Bronchial epithelial cell (primary cell): ENCODE measurements at places on chromosomes 16 and 17. TPM values are rescaled to one million over a fixed set of nuclear protein-coding genes. Genes with fewer than 3 reads are reported as not detected.

The HLF gene
- total RNA-seq, result 0.26 and 0.51 TPM in 2 replicates

The TM4SF5 gene
- not detected in 2 replicates for total RNA-seq

The CRHR1 gene
- total RNA-seq, result not detected in 2 replicates

The KRT32 gene
- 0.13 TPM in 1 of 2 replicates, not detected in the other for total RNA-seq

The CLEC18C gene
- total RNA-seq, result 0.13 TPM in 1 of 2 replicates, not detected in the other

The DPEP1 gene
- total RNA-seq, result 0.26 TPM in 1 of 2 replicates, not detected in the other

GRCh38 chr16:87331241-87331801 is 14.1 kb upstream of the C16orf95 start:
- no peak for DNase-seq

DNA sequence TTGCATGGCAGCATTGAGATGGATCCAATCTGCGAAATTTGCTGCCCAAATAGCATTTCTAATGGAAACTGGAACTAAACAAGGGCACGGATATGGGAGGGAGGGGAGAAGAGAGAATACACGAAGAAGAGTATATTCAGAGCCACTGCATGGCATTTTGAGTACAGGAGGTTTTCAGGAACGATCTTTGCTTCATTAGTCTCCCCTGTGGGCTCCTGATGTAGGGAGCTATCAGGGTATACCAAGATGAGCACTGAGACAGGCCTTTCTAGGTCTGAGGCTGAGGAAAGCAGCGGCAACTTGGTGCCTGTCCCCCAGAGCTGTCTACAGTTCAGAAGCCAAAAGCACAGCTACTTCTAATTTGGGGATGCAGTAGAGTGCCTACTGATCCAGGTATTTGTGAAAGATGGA is 257.7 kb upstream of the PMFBP1 start:
- no peak for DNase-seq

- DNase-seq, result peak; percentile 70
Measured at GRCh38 chr16:67641779-67642708, 2.9 kb upstream of the CARMIL2 start.

GRCh38 chr16:86906623-86907022 is 328.3 kb downstream of the FOXL1 start:
- no peak for DNase-seq

- DNase-seq, result peak; percentile 29
Measured at GRCh38 chr17:71342737-71343136, 778.1 kb upstream of the SOX9 start.

- no peak for DNase-seq
Measured at GRCh38 chr16:23045025-23045424, 104.2 kb downstream of the USP31 start.

DNA sequence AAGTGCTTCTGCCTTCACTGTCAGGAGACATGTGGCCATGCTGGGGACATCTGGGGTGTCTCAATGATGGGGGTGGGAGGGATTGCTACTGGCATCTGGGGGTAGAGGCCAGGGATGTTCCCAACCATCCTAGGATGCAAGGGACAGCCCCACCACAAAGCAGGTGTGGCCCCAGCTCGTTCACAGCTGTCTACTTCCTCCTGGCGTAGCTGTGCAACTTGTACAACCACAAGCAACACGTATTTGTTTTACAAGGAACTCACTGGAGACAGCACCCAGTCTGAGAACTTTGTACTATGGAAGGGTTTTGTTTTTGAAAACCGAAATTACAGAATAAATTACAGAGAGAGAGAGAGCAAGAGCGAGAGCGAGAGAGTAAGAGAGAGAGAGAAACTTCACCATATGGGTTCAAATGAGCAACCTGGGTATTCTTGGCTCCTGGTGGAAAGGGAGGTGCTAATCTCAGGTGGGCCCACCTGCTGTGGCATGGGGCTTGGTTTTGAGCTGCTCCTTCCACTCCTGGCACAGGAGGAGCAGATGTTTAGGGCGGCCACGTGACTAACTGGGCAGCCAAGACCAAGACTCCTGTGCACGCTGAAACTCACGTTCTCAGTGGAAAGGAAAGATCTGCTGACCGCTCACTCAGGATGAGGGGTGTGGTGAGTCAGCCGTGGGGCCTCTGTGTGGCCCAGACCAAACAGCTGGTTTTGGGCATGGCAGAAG is 17.5 kb upstream of the TNFRSF13B start:
- no peak for DNase-seq

- no peak for DNase-seq
Measured at GRCh38 chr17:6457688-6458459, 13.6 kb downstream of the PIMREG start.

- DNase-seq, result peak; percentile 7
Measured at GRCh38 chr17:34254146-34254545, 939 bp upstream of the CCL2 start.

DNA sequence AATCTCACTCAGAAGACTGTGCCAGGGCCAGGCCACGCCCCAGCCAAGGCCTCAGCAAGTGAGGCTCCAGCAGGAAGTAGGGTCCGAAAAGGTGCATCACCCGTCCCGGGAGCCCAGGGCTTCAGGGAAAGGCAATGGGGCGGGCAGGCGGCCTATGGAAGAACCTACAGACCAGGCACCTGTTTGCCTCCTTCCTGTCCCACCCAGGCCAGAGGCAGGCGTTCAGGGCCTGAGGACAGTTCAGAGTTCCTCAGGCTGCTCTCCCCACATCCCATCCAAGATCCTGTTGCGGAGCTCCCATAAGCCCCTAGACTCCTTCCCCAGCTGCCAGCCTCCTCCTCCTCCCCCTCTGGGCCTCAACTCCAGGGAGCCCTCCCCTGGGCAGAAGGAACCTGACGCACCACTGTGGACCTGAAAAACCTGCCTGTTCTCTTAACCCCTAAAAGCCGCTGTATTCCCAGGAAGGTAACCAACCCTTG is 2.3 kb downstream of the CLUH start:
- peak; percentile 58 for DNase-seq

- DNase-seq, result no peak
Measured at GRCh38 chr17:47708864-47709541, 15.0 kb downstream of the TBKBP1 start.

DNA sequence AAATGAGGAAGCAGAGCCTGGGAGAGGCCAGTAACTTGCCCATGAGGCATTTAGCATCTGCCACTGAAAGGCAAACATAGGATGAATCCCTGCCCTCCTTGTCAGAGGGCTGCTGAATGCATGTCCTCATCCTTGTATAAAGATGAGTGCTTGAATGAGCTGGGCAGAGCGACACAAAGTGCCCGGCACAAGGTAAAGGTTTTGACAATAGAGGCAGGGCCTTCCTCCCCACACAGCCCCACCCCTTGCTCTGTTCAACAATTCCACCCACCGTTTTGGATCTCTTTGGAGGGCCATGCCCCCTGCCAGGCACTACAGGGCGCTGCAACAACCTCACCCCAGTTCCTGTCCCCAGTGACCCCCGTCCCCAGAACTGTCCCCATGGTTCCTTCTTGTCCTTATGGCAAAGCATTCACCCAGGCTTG is 1.4 kb upstream of the KRT19 start:
- peak; percentile 37 for DNase-seq

GRCh38 chr16:72400257-72401083 is 228.5 kb upstream of the PMFBP1 start:
- DNase-seq, result peak; percentile 52

DNA sequence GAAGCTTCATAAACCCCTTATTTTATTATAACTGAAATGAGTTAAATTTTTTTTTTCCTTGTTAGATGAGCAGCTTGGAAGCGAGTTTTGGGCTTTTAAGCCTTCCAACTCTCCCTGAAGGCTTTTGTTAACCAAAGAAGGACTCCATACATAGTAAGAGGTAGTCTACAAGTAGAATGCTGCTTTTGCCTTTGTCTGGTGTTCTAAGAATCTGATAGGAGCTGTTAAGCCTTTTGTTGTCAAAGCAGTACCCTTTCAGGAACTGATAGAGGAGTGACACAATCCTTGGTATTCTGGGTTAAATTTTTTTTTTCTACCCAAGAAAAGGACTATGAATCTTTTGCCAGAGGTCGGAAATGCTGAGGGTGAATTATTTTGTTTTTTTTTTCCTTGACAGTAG is 26.1 kb downstream of the MAP2K4 start:
- no peak for DNase-seq

DNA sequence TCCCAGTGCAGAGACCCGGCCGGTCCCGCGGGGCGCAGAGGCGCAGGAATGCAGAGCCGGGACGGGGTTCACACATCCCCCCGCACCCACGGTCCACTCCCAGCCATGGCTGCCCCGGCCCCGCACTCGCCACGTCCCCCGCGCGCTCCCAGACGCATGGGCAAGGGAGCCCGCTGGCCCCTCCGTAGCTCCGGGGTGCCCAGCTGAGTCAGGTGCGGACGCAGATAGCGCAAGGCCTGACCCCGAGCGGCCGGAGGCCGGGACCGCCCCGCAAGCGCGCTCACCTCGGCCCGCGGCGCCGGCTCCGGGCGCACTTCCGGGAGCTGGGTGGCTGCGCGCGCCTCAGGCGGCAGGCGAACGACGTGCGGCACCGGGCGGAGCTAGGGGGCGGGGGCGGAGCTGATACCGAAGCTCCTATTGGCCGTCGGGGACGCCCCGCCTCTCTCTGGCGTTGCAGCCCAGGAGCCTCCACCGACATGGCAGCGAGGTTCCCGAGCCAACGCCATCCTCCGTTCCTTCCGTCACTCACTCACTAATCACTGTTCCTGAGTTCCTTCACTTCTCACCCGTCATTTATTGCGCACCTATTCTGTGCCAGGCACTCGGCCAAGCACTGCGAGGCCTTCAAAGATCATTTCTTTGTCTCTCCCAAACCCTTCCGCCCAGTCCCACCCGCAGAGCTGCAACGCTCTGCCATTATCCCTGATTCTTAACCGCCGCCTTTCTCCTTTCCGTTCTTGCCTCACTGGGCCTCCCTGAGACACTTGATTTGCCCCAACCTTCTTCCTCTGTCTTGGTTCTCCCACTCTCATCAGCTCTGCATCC is at the start of gene ZNF18:
TSS of gene ZNF18 (minus strand) at position 329 of the 825 bp plus-strand sequence. CDS start 4,646 bp downstream, outside the sequence.
- peak; percentile 83 for DNase-seq

DNA sequence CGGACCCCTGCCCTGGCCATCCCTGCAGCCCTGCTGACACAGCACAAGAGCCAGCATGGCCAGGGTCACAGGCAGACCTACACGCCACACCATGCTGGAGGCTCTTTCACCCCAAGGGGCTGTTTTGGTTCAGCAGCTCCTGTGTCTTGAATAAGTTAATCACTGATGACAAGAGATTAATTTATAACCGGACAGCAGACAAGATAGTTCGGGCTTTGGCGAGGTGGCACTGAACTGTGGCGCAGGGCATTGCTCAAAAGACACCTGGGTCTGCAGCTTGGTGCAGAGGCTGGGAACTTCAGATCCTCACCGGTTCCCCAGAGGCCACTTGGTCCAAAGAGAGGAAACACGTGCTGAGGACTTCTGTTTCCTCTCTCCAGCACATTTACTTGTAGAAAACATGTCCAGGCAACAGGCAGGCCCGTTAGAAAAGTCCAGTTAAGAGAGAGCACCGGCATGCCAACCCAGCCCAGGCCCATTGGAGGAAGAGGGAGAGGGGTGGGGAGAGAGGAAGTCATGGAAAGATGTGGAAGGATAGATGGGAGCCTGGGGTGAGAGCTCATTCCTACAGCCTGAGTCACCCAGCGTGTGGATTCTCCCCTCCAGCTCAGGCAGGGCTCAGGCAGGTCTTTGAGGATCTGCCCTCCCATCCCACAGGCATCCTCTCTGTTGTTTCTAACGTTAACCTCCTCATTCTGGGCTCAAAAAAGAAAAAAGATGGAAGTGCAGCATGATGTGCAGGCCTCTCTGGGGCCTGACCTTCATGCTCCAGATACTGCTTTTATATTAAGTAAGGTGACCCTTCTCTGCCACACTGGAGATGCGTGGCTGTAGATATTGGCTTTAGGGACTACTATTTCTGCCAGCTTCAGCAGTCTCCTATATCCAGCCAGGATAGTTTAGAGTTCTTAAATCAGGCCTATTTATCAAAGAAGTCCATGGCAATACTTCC is 80.0 kb upstream of the HNF1B start:
- DNase-seq, result peak; percentile 94

DNA sequence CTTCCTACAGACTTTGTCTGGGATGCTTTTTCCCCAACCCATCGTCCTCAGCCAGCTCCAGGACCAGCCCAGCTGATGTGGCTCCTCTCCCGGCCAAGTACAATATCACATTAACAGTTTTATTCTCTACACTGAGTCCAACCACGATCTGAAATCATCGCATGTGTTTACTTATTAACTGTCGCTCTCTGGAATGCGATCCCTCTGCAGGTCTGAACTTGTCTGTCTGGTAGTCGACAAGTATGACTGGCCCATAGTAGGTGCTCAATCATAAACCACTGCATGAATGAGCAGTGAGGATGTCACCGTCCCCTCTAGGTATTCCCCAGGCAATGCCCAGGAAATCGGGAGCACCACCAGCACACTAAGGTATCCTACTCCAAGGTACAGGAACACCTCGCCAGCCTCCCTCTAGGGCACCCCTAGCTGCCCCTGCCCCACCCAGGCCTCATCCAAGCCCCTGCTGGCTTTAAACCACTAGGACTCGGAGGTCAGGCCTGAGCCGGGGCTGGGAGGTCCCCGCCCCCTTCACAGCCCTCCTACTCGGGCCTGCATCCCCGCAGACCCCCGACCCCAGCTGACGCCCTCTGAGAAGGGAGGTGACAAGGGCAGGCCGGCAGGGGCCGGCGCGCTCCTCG is 27.7 kb downstream of the RTN4RL1 start:
- peak; percentile 80 for DNase-seq

DNA sequence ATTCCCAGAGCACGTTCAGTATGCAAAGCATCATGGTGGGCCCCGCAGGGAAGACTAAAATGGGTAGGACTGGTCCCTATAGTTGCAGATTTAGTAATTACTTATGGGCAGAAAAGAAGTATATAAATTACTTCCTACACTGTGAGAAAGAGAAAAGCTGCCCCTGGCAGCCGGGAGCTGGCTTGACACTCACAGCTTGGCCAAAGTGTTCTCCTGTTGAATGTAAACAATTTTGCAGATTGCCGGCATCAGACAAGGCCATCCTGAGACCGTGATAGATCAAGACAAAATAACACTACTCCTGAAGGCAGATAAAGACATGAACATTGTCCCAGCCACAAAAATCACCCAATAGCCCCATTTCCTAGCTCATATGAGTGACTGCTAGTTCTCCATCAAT is 98.5 kb downstream of the MARF1 start:
- no peak for DNase-seq

DNA sequence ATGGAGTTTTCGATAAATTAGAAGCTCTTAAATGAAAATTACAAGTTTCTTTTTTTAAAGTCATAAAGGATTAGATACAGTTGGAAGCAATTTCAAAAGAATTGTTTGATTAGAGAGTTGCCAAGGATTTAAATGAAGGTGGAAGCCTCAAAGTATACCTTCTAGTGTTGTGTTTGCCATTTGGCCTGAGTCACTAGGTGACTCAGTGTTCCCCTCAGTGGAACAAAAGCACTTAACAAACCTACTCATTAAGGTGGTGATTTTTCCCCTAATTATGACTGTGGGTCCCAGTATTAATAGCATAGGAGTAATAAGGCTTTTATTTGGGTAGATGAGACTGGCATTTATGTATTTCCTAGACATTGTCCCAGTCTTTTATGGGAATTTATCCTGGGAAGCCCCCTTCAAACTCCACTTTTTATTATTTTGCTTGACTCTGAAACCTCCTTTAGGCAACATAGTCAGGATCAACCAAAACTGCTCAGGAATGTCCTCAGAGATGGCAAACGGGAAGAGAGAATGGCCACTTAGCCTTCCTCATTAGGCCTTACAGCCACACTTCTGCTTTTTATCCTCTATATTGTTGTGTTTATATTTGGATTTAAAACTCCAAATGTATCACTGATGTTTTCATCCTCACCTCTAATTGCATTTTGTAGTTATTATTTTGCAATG is 161.0 kb downstream of the FTO start:
- peak; percentile 90 for DNase-seq

- DNase-seq, result no peak
Measured at GRCh38 chr17:60613325-60613724, 13.3 kb downstream of the PPM1D start.

- DNase-seq, result no peak
Measured at GRCh38 chr16:59690216-59690615, 956.1 kb upstream of the GOT2 start.
